ENCODE measurements at places on chromosomes 6 and 20.
A peak's percentile ranks its signal among the peaks of the same experiment; 100 is the strongest.

DNA sequence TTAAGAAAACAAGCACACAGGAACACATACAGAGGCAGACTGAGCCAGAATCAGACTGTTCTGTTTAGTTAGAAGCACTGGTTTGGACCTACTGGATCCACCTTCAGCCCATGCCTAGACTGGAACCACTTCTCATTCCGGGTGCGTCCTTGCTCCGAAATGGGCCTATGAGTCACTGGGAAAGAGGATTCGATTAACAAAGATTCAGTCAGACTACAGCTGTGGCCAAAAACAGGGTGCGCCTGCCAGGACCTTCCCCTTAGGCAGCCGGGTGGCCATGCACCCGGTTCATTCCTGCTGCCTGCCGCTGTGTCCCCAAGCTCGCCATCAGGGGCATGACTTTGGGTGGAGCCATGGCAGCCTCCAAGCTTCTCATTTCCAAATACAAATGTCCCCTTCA is 14.5 kb upstream of the KCNK5 start:
- DNase-seq: no peak

DNA sequence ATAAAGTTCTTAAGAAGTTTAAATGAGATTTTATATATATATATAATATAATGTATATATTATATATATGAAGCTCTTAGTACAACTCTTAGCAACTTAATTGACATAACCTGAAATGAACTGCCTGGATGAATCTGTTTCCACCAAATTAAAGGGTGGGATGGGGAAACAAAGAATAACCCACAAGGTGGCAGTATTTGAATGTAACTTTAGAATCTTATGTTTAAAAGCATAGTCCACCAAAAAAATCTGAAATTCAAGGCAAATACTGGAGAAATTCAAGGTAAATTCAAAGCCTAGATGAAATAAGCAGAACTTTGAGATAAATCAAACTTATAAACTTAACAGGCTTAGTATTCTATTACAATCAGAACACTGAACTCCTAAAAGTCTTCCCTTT is 4.4 kb upstream of the IBTK start:
- DNase-seq: peak; percentile 75

DNA sequence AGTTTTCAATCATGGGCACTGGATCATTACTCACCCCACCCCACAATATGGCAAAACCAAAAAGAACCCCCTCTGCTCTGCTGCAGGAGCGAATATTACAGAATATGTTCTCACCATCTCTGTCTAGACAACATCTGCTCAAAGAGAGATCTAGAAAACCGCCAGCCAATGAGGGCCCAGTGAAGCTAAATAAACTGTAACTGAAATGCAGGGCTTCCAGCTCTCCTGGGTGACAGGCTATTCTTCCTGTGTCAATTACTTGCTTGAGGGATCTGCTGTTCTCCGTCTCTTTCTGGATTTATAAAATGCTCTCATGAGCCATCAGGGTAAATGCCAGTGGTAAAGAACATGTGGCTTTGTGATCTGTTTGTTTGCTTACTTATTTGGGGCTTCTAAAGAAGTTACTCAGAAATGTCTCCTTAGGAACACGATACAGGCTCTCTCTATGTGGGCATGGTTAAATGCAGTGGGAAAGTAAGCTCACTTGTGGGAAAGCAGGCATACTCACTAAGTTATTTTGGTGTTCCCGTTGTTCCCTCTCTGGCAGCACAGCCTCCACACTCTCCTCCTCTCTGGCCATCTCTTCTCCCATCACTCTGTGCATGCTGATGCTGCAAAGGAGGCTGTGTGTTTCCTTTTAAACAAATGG is 44.8 kb downstream of the TTI1 start:
- DNase-seq: no peak

DNA sequence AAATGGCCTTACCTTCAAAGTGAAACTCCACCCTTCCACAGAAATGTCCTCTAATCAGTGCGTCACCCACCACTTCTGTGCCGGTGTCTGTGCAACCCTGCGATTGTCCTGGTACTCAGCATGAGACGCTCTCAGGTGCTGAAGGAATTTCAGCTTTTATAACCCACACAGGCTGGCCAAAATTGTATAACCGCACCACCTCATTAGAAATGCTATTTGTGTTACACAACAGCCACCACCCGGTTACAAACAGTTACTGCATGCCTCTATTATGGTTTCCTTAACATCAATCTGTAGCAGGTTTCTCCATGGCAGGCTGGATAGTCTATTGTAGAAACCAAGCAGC is 51.5 kb downstream of the SLC23A2 start:
- DNase-seq: peak; percentile 71

GRCh38 chr20:31547720-31548298 is 33.6 kb downstream of the HM13 start:
- no peak for DNase-seq

DNA sequence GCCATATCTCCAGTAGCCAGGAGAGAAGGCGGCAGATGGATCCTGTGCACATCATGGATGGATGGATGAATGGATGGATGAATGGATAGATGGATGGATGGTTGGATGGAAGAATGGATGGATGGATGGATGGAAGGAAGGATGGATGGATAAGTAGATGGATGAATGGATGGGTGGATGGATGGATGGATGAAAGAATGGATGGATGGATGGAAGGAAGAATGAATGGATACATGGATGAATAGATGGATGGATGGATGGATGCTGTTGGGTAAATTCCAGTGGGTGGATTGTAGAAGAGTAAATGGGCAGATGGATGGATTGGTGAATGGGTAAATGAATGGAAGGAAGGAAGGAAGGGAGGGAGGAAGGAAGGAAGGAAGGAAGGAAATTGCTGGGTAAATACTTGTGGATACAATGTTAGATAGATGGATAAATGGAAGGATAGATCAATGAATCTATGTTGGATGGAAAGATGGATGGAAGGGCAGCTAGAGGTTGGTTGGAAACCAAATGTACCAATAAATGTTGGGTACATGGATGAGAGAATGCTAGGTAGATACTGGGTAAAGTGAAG is 19.5 kb downstream of the PTGIS start:
- DNase-seq: no peak

DNA sequence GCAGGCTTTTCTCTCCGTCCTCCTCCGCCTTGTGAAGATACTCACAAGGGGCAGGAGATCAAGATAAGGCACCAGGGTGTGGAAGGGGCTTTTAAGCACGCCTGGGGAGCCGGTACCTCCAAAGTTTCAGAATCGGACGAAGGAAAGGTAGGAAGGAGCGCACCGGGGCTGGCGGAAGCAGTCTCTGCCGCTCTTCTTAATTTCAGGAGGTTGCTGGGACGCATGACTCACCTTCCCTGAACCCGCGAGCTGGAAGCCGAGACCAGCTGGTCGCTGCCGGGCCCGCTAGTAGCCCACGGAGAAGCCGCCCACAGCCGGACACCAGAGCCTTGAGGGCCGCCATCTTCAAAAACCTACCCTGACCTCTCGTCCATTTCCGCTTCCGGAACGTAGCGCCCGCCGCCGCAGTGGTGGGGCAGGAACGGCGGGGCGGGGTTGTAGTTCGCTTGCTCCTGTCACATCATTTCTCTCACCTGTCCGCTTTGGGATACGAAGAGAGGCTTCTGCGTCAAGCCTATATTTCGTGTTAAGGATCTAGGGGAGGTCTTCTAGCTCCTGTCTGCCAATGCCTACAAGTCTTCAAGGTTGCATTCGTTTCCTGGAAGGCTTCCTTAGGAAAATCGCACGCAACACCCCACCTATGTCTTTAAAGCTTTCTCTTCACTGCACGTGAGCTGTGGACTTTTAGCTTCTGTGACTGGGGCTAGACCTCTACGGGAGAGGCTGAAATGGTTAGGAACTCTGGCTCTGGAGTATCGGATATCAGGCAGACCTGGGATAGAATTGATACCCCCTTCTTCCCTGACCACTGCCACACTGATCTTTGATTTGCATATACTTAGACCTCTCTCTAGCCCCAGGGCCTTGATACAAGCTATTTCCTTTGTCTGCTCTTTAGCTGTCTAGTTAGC is at the start of gene MRPS18A:
Gene MRPS18A, minus strand, starts transcription at position 355 of the 911 bp plus-strand sequence. Its CDS starts 12 bp downstream, at position 343.
- DNase-seq: peak; percentile 63
